ENCODE measurements at places on chromosomes 13 and 19. TPM values are rescaled to one million over a fixed set of nuclear protein-coding genes. Genes with fewer than 3 reads are reported as not detected.

KCTD4 gene
- total RNA-seq = not detected

SHC2 gene
- total RNA-seq = 35.1 TPM

GPR42 gene
- not detected for total RNA-seq

CRB3 gene
- total RNA-seq = 0.34 TPM

CEACAM19 gene
- total RNA-seq = 4.4 TPM

PVR gene
- 212 TPM for total RNA-seq

SERPINE3 gene
- not detected for total RNA-seq

RDH8 gene
- total RNA-seq = not detected

SLC27A1 gene
- 29.5 TPM for total RNA-seq

C19orf38 gene
- total RNA-seq = not detected
